ENCODE measurements at places on chromosomes 4 and X.
A peak's percentile ranks its signal among the peaks of the same experiment; 100 is the strongest.

DNA sequence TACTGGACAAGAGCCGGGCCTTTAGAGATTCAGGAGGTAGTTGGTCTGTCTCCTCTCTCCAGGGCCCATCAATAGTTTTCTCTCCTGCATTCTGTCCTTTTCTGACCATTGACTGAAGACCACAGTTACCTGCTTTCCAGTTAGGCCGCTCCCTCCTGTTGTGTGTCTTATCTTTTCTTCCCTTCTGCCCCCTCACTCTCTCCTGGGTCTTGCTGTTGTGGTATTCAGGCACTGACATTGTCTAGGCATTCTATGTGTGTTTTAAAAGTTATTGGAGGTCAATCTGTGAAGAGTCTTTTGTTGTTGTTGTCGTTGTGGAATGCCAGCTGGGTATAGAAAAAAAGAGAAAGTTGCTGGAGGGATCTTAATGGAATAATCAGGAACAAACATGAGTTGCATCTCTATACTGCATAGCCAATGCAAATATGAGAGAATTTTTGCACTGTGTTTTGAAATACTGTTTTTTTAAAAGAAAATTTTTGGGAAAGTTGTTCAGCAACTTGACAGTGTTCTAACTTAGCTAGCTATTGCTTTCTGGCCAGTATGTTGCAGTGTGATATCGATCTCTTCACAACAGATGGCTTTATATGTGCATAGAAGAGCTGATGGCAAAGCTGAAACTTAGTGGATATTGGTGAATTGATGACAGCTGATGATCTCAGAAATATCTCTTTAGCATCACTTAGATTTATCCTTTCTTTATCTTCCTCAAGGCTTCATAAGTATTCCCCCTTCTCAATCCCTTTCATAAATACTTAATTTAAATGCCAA lies 240.7 kb downstream of the C4orf33 start:
- H3K27me3 ChIP-seq: peaks cover 17% of the 10 kb centered on the region
- no peak overlapping the region for H3K4me3 ChIP-seq
- H3K4me1 ChIP-seq: no peaks in the 10 kb centered on the region

DNA sequence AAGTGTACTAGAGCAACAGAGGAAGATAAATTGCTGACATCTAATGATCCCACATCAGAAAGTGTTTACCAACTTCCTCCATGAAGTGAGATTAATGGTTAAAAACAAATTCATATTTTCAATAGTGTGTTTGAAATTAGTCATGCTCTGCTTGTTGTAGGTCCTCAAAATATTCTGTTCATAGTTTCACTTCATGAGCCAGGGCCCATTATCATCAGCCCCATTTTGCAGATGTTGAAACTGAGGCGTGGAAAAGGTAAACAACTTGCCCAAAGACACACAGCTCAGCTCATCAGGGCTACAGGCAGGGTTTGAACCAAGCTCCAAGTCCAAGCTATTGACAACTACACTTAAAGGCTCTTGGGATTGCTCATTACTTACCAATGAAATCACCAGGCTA lies 103.5 kb upstream of the PPARGC1A start:
- H3K27ac ChIP-seq: no peak overlapping the region
- no peak overlapping the region for H3K4me3 ChIP-seq
- H3K36me3 ChIP-seq: no peaks in the 10 kb centered on the region
- DNase-seq: no peak
- no peaks in the 10 kb centered on the region for H3K27me3 ChIP-seq

DNA sequence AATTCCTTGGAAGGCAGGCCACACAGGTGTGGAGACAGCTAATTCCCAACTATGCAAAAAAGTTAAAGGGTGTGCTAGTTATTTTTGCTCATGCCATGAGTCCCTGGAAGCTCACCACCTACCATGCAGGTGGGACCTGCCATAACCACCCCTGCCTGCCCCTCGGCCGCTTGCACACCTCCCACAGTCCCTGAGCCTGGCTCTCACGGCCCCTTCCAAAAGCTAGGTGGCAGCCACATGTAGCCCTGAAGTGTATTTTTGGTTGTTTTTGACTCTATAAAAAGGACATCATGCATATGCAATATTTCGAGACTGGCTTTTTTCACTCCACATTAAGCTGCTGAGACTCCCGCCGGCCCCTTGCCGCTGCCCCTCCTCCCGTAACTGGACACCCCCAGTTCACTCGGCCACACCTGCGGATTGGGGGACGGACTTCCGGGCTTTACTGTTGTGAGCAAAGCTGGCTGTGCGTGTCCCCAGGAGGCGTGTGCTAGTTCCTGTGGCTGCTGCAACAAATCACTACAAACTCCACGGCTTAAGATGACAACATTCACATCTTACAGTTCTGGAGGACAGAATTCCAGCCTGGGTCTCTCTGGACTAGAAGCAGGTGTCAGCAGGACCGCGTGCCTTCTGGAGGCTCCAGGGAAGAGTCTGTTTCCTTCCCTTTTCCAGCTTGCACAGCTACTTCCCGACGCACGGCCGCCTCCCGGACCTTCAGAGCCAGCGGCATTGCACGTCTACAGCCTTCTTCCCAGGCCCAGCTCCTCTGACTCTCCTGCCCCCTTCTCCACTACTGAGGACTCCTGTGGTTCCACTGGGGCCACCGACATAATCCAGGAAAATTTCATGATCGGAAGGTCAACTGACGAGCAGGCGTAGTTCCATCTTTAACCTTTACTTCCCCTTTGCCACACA lies 24.8 kb downstream of the ZFYVE28 start:
- H3K27ac ChIP-seq: no peak overlapping the region
- peak overlapping the region; percentile 57 for H3K4me3 ChIP-seq
- no peaks in the 10 kb centered on the region for H3K36me3 ChIP-seq
- DNase-seq: peak; percentile 41

GRCh38 chrX:310621-311155 lies 7.9 kb downstream of the GTPBP6 start:
- DNase-seq: no peak
- H3K27me3 ChIP-seq: no peaks in the 10 kb centered on the region
- no peak overlapping the region for H3K4me3 ChIP-seq
- H3K27ac ChIP-seq: no peak overlapping the region
- peaks cover 34% of the 10 kb centered on the region for H3K36me3 ChIP-seq

- no peaks in the 10 kb centered on the region for H3K36me3 ChIP-seq
- no peaks in the 10 kb centered on the region for H3K4me1 ChIP-seq
- H3K27me3 ChIP-seq: no peaks in the 10 kb centered on the region
- no peak overlapping the region for H3K27ac ChIP-seq
- no peak overlapping the region for H3K4me3 ChIP-seq
These were observed 13.9 kb upstream of the DCK start for GRCh38 chr4:70979445-70980008.

- H3K36me3 ChIP-seq: no peaks in the 10 kb centered on the region
- no peak overlapping the region for H3K27ac ChIP-seq
- no peak overlapping the region for H3K4me3 ChIP-seq
- H3K4me1 ChIP-seq: no peaks in the 10 kb centered on the region
- H3K27me3 ChIP-seq: peaks cover 6% of the 10 kb centered on the region
These were observed 414.6 kb upstream of the HS3ST1 start for GRCh38 chr4:11843340-11843739.

GRCh38 chrX:31201503-31201902 lies 129.7 kb upstream of the FTHL17 start:
- DNase-seq: no peak
- H3K36me3 ChIP-seq: no peaks in the 10 kb centered on the region
- no peak overlapping the region for H3K4me3 ChIP-seq

- H3K36me3 ChIP-seq: peaks cover 3% of the 10 kb centered on the region
- DNase-seq: no peak
- H3K4me1 ChIP-seq: peaks cover 44% of the 10 kb centered on the region
These were observed 128.1 kb downstream of the FAM13A start for GRCh38 chr4:88928852-88929251.

DNA sequence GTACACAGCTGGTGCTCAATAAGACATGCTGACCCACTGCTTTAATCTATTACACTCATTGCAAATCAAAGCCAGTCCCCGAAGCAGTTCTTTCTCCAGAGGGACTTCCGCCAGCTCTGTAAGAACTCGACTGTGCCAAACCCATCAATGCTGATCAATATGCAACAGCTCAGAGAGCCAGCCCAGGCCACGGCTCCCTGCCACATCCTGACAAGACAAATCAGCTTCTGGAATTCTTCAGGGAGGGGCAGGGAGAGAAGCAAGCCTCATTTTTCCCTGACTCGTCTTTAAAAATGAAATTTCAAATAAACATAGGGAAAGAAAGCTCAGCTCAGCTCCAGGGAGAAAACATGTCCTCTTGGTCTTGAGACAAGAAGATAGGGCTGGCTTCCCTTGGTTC lies 5.3 kb upstream of the ADRA2C start:
- H3K27ac ChIP-seq: no peak overlapping the region
- H3K27me3 ChIP-seq: peaks cover 9% of the 10 kb centered on the region
- no peak for DNase-seq
- no peak overlapping the region for H3K4me3 ChIP-seq
- no peaks in the 10 kb centered on the region for H3K4me1 ChIP-seq
- H3K36me3 ChIP-seq: no peaks in the 10 kb centered on the region

DNA sequence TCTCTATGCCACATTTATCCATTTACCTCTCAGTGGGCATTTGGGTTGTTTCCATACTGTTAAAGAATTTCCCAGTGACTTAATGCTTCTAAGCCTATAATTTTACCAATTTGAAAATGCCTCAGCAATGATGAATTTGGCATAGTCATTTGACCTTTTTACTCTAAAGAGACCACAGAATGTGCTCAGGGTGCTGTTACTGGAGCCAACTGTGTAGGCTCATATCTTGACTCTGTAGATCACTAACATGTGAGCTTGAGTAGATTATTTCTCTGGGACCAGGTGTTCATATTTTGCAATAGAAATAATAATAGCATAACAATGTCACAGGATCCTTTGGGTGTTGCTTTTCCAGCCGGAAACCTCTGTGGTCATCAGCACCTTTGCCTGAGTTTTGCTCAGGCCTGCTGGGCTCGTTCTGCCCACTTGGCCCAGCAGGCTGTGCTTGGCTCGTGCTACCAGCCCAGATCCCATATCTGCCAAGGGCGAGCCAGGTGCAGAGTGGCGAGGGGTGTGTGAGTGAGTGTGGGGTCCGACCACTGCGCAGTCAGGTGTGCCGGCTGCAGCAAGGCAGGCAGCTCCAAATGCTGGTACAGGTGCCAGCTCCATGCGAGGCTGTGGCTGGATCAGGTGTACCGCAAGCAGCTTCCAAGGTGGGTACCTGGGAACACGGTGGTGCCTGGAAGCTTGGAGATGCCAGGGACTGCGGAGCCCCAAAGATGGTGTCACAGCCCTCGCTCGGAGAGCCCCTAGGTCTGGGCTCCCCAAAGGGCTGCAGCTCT lies 70.6 kb upstream of the ANK2 start:
- H3K36me3 ChIP-seq: no peaks in the 10 kb centered on the region
- H3K27me3 ChIP-seq: peaks cover 4% of the 10 kb centered on the region
- H3K4me1 ChIP-seq: no peaks in the 10 kb centered on the region
- no peak for DNase-seq
- no peak overlapping the region for H3K27ac ChIP-seq

- no peak for DNase-seq
- no peak overlapping the region for H3K27ac ChIP-seq
- H3K27me3 ChIP-seq: no peaks in the 10 kb centered on the region
- H3K4me1 ChIP-seq: no peaks in the 10 kb centered on the region
- no peaks in the 10 kb centered on the region for H3K36me3 ChIP-seq
- H3K4me3 ChIP-seq: no peak overlapping the region
These were observed 24.9 kb upstream of the CXXC4 start for GRCh38 chr4:104519588-104519987.

DNA sequence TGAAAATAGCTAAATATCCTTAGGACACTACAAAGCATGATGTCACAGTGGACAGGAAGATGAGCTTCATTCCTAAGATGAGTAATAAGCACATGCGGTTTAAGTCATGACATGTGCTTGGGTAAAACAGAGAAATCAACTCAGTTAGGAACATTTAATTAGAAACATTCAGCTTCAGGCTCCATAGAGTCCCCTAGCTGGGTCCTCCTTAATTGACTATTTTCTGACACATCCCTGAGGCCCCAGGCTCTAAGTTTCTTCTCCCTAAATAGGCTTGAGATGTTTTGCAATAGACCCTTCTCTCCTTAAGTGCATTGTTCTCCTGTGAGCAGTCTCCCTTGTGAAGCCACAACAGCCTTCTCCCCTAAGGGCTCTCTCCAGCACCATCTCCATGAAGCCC lies 70.4 kb upstream of the ANXA3 start:
- H3K4me3 ChIP-seq: no peak overlapping the region
- H3K27me3 ChIP-seq: peaks cover 1% of the 10 kb centered on the region
- no peaks in the 10 kb centered on the region for H3K4me1 ChIP-seq
- no peak overlapping the region for H3K27ac ChIP-seq
- no peak for DNase-seq
- no peaks in the 10 kb centered on the region for H3K36me3 ChIP-seq

GRCh38 chrX:136488706-136489105 lies 959 bp downstream of the BRS3 start:
- H3K36me3 ChIP-seq: no peaks in the 10 kb centered on the region
- no peak overlapping the region for H3K27ac ChIP-seq
- H3K4me1 ChIP-seq: no peaks in the 10 kb centered on the region
- DNase-seq: no peak
- H3K4me3 ChIP-seq: no peak overlapping the region

- DNase-seq: peak; percentile 91
- H3K4me3 ChIP-seq: no peak overlapping the region
- H3K27me3 ChIP-seq: peaks cover 6% of the 10 kb centered on the region
- no peak overlapping the region for H3K27ac ChIP-seq
- H3K36me3 ChIP-seq: no peaks in the 10 kb centered on the region
These were observed 234.8 kb upstream of the JADE1 start for GRCh38 chr4:128574706-128575105.

GRCh38 chrX:69155786-69156520 lies 9.3 kb downstream of the PJA1 start:
- H3K27me3 ChIP-seq: peaks cover 2% of the 10 kb centered on the region
- H3K4me3 ChIP-seq: no peak overlapping the region
- peaks cover 3% of the 10 kb centered on the region for H3K4me1 ChIP-seq
- H3K27ac ChIP-seq: no peak overlapping the region

DNA sequence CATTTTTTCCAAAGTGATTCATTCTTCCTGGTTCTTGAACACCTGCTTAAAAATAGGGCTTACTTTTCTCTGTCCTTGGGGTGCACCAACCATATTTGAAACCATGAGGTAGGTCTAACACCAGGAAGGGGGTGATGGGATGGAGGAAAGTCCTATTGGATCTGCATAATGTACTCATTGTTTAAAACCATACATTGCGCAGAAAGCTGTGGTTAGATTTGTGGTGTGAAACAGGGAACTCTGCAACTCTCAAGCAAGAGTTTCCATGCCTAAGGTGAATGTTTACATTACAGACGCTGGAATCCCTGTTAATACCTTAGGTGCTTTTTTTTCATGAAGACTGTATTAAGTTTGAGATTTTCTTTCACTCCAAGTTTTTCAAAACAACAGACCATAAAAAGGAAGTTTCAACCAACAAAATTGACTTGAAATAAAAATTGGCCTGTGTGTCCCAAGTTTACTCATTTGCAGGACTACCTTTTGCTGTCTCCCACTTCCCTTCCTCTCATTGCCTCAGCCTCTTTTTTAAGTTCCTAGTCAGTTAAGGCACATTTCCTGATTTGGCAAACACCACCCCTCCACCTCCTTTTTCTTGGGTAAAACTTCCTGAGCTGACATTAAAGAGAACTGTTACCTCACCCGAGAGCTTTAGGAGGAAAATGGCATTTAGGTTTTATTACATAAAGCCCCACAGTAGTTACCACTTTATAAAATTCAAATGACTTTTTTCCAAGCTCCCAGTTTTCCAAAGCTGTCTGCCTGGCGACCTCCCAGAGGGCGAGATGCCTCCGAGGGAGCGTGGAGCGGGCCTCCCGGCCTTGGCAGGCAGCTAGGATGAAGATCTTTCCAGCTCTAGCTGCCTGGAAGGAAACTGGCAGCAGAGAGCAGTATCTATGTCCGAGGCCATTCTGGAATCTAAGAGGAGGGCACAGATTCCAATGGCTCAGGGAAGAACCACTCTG lies 47.9 kb upstream of the RBPJ start:
- peaks cover 23% of the 10 kb centered on the region for H3K4me1 ChIP-seq
- no peaks in the 10 kb centered on the region for H3K36me3 ChIP-seq
- H3K27me3 ChIP-seq: peaks cover 2% of the 10 kb centered on the region
- no peak overlapping the region for H3K4me3 ChIP-seq
- H3K27ac ChIP-seq: no peak overlapping the region

Data from activated naive CD4-positive, alpha-beta T cell treated with anti-CD3 and anti-CD28 coated beads for 36 hours (primary cell).